Caudate nucleus (tissue), 63 donors: ENCODE measurements at places on chromosomes 7 and 10.

- DNase-seq, result no peak
These were observed 58.5 kb upstream of the FOXP2 start for GRCh38 chr7:114356133-114356532.

- DNase-seq, result no peak
These were observed 553 bp downstream of the DNAJC30 start for GRCh38 chr7:73682745-73683055.

DNA sequence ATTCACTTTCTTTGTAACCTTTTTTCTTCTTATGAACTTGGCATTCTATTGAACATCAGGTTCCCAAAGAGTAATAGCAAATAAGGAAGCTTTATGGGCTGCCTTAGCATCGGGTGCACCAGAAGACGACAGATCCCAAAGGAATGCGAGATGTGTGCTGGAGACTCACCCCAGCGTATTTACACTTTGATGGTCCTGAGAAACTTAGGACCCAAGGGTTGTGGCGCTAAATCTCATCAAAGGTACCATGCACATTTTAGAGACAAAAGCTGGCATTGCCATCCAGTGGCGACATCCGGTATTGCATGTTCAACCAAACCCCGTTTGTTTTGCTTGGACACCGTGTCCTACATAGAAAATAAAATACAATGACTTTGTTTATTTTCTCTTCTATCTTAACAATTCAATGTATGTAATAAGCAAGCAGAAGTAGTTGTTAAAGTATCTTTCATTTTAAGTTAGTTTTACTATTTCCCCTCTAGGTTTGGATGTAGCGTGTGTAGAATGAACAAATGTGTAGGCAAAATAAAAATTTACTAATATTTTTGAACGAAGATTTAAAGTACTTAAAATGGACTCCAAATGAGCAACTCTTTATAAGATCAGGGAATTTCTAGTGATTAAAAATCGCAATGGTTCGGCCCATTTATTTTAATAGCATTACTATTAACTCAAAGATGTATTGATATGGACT is 1154.8 kb downstream of the GATA3 start:
- DNase-seq, result peak; percentile 27

- no peak for DNase-seq
These were observed 854 bp upstream of the CFAP46 start for GRCh38 chr10:132943058-132943790.

GRCh38 chr7:45514944-45515343 is 59.2 kb upstream of the ADCY1 start:
- DNase-seq, result no peak

DNA sequence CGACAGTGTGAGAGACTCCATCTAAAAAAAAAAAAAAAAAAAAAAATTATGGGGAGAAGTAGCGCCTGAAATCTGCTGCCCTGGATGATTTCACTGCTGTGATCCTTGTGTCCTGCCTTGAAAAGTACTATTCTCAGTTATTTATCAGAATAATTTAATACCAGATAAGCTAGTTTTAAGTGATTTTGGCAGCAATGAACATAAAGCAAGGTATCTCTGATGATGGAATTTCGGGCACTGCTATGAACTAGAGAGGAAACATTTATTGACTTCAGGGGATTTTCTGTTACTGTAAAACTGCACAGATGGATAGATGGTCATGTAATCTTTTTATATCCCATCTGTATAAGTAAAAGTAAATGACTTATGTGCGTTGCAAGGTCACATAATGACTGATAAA is 619.1 kb upstream of the ANKRD30A start:
- DNase-seq, result no peak
